CD8-positive, alpha-beta memory T cell (primary cell): ENCODE measurements at places on chromosomes 2 and 18.

GRCh38 chr2:133444465-133444864 lies 123.8 kb downstream of the NCKAP5 start:
- no peak for DNase-seq

DNA sequence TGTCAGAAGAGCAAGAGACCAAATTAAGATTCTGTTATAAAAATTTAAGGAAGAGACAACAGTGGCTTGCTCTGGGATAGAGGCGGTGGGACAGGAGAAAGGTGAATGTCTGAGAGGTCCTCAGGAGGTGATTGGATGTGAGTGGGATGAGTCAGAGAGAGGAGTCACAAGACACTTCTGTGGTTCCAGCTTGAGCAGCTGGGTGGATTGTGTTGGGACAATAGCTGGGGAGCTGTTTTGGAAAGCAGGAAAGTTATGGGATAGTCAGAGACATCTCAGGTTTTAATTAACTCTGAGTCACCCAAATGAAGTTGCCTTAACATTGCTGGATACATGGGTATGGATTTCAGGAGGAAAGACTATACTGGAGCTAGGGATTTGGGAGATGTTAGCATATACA lies 218.0 kb upstream of the TRIB2 start:
- DNase-seq, result no peak

DNA sequence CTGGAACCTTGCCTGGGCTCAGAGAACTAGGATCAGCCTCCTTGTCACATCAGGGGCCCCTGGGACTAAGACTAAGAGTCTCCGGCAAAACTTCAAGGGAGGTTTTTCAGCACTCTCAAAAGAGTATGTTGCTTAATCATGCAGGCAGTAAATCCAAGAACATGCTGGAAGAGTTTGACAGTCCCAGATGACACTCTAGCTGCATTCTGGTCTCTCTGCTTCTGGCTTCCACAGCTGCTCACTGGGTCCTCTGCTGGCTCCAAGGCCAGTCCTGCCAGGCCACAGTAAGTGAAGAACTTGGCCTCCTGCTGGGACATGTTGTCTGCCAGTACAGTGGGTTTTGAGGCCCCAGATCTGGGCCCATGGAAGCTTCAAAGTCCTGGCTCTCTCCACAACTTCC lies 45.2 kb upstream of the IL1RL1 start:
- no peak for DNase-seq

DNA sequence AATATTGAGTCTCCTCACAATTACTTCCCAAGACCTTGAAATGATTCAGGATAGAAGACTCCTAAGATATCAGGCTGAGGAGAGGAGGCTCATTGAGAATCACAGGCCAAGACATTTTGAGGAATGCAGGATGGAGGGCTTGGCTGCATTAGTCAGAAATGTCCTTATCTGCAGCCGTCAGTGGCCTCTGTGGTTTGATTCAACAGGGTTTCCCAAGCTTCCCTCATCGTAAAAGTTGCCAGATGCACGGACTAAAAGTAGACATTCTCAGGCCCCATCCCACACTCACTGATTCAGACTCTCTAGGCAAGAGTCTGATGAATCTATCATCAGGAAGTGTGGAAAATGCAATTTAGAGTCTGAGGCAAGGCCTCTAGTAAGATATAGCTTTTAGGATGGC lies 34.0 kb upstream of the TMEM178A start:
- DNase-seq, result no peak

GRCh38 chr2:82314836-82315472 lies 2010.4 kb upstream of the LRRTM1 start:
- no peak for DNase-seq

DNA sequence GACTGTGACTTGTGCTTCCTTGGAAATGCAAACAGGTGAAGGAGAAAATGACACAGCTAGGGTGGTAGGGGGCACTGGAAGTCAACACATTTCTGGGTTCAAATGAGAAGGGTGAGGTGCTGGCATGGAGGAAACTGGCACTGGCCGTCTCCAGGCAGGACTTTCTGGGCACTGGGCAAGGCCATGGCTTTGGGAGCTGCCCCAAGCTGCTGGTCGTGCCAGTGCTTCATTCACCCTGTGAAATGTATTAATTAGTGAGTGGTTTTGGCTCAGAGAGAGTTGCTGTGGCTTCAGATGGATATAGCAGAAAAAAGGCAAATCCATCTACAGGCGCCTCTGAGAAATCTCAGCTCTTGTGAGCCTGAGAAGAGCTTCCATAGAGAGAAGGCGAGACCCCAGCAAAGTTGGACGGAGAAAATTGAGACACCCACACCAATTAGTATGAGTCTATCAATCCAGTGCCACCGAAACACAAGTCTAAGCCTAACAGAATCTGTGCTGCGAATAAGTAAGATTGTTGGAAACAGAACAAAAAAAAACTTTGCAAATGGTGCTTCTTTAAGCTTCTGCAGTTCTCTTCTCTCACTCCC lies 202.1 kb upstream of the TNP1 start:
- no peak for DNase-seq

GRCh38 chr2:2045141-2045540 lies 285.9 kb downstream of the MYT1L start:
- DNase-seq, result no peak

DNA sequence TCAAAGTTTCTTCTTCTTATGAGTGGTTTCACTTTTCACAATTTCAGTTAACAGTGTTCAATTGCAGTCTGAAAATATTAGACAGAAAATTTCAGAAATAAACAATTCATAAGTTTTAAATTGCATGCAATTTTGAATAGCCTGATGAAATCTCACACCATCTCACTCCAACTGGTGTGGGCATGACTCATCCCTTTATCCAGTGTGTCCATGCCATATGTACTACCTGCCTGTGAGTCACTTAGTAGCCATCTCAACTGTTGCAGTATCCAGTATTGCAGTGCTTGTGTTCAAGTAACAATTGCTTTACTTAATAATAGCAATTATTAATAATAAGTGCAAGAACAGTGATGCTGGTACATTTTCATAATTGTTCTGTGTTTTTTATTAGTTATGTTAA lies 1202.5 kb downstream of the DSC3 start:
- DNase-seq, result no peak

GRCh38 chr2:73252238-73253027 lies 18.3 kb downstream of the CCT7 start:
- DNase-seq, result no peak

DNA sequence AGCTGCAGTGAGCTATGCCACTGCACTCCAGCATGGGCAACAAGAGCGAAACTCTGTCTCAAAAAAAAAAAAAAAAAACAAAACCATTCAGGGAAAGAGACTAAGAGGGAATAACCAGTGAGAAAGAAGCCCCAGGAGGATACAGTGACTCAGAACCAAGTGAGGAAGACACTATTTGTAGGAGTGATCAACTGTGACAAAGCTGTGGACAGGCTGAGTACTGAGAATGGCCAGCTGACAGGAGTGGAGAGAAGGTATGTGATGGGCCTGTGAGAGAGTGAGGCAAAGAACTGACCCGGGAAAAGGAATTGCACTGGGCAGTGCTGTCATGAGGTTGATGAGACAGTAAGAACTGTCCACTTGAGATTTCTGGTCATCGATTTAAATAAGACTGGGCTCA lies 6.7 kb upstream of the LCT start:
- no peak for DNase-seq

DNA sequence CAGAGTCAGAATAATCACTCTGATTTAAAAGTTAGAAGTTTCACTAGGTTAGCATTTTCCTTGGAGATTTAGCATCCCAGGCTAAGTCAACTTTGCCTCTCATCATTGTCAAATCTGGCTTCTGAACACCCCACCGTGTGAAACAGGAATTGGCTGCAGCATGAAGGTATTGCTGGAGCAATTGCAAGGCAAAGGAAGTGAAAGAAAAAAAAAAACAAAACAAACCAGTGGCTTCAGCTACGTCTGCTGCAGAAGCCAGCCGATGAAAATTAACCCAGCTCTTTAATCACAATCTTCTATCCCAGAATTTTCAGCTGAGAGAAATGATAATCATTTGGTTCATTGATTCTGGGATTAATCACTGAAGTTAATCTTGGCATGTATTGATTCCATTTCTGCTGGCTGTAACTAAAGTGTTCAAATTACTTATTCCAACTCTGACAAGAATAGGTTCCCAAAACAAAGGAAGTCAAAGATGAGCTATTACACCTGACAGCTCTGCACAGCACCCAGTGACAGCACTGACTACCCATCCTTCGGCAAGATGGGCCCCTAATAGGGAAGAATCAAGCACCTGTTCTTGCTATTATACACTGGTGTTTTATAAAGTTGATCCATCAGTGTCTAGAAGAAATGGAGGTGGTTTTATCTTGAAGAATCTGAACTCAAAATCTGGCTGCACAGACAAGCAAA lies 42.7 kb upstream of the REG3G start:
- no peak for DNase-seq

DNA sequence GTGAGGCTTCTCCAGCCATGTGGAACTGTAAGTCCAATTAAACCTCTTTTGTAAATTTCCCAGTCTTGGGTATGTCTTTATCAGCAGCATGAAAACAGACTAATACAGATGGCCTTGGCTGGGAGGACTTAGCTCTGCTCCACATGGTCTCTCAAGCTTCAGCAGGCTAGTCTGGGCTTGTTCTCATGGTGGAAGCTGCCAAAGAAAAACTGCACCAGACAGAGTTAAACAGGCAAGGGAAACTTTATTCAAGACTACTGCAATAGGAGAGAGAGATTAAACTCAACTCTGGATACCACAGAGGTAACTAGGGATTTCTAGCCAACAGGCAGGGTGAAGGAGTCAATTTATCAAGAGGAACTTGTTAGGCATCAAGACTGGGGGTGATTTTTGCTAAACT lies 142.1 kb downstream of the CABLES1 start:
- DNase-seq, result no peak

- no peak for DNase-seq
Observed at GRCh38 chr2:107595749-107596148, 230.9 kb upstream of the RGPD4 start.

DNA sequence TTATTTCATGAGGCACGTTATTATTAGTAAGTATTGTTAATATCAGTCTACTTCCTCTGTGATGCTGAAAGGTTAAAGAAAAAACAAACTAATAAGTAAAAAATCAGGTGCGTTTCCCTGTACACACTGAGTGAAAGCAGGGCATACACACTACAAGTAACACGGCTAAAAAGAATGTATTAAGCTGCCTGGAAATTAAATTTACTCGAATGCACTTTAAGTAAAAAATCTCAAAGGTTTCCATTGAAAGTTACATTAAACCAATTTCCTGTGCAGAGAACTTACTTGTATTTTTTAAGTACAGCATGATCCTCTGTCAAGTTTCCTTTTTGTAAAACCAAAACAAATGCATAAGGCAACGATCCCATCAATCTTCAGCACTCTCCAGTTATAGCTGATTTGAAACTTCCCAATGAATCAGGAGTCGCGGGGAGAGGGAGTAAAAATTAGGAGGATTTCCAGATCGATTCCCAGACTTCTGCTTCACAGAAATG lies 633 bp downstream of the BCL2 start:
- DNase-seq, result peak; percentile 37

DNA sequence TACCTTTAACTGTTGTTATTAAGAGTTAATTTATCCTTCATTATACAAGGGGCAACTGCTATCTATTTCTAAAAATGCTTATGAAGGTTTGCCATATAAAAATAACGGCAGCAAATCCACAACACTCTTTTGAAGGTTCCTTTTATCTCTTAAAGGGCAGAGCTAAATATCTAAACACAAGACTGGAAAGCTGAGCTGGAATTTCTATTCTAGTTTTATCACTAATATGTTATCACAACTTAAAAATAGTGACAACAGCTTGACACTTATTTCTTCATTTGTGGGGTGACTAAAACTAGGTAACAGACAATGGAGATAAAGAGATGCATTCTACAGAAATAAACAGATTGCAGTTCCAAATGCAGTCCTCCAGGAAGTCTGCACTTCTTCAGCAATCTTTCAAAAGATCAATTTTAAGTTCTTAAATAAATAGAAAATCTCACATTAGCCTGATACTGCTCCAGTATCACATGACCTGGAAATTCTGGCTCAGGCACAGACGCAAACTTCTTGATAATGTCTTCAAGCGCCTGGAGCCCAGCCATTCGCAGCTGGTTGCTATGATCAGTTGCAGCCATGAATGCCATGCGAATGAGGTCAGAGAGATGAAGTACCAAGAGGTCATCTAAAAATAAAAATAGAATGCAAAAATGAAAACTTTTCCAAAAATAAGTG lies 54.0 kb upstream of the STRN start:
- no peak for DNase-seq

DNA sequence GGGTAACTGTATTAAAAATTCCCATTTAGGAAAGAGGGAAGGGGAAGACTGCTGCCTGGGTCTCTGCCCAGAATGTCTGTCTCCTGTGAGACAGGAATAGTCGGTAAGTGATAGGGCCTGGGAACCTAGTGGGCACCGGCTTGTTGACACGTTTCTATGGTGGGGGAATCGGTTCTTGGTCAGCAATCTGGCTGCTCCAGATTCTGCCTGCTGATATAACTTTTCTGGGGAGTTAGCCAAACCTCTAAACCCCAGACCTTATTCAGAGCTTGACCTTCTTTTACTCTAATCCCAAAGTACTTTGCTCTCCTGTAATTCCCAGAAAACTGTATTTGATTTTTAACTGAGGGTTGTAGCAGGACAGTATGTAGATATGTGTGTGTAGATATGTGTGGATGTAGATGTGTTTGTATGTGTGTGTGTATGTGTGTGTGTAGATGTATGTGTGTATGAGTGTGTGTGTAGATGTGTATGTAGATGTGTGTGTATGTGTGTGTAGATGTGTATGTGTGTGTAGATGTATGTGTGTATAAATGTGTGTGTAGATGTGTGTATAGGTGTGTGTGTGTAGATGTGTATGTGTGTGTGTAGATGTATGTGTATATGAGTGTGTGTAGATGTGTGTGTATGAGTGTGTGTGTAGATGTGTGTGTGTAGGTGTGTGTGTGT lies 61.8 kb upstream of the TXNDC2 start:
- no peak for DNase-seq

GRCh38 chr2:233813236-233814055 lies 35.3 kb downstream of the MROH2A start:
- DNase-seq, result peak; percentile 30

GRCh38 chr2:158905784-158906183 lies 62.7 kb upstream of the TANC1 start:
- no peak for DNase-seq

DNA sequence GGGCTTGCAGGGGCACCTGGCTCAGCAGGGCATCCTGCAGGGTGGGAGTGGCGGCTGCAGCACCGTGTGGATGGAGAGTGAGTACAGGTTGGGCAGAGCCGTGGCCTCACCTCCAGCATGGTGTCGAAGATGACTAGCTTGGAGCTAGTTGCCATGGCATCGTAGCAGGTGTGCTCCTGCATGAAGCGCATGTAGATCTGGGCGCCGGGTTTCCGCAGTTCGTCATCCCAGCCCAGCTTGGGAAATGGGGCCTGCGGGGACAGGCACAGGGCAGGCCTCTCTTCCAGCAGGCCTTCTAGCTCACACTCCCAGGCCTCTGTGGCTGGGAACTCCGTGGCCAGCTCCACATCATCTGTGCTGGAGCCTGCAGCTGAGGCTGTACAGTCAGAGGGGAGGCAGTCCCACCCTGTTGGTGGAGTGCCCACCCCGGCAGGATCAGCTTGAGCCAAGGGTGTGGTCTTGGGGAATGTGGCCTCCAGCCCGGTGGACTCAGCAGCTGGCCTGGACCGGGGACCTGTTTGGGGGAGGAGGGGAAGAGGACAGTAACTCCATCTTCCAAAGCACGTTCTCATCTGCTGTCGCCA lies 1.6 kb downstream of the PRKAG3 start:
- no peak for DNase-seq
